NCI-H1092 (cell line): ENCODE measurements at places on chromosomes 1 and 21.

DNA sequence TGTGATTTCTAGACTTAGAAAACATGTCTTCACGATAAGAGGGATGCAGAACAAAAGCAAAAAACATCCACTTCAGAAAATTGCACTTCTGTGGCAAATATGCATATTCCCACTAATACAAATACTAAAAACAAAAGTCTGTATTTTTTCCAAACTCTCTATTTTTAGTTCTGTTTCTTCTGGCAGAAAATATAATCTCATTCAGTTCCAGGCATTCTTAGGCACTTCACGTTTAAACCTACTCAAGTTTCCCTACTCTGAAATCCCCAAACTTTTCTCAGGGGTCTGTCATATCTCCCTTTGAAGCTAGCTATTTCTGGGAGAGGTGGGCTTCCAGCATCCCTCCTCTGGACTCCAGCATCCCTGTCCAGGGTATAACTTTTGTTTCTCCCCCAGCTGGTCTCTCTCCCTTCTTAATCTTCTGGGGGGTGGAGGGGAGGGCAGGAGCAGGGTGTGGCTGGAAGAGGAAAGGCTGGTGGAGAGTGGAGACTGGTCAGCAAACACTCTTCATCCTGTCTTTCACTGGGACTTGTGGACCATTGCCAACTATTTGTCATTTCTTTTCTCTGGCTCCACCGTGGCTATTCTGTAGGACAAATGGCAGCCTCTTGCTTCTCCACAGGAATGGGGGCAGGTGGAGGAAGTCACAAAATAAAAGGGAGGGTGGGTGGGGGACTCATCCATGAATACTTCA lies 19.6 kb upstream of the NCF2 start:
- no peak for DNase-seq

GRCh38 chr1:61353797-61354406 lies 271.5 kb downstream of the NFIA start:
- DNase-seq = no peak

GRCh38 chr1:180571060-180571831 lies 12.5 kb downstream of the OVAAL start:
- no peak for DNase-seq

- DNase-seq = no peak
These were observed 111.6 kb upstream of the ZC3H12A start for GRCh38 chr1:37362594-37363385.

DNA sequence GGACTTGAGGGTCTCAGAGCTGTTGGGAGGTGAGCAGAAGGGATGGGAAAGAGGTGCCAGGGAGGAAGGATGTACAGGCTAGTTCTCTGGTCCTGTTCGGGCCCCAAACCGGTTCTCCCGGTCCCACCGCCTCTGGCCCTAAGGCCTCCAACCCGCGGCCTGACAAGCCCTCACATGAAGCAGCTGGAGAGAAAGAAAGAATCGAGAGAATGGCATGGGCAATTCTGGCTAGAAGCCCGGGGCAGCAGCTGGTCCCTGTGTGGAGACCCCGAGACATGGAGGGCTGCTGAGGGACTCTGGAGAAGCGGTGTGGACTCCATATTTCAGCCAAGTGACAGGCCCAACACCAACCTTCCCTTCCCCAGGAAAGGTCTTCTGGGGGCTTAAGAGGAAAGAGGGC lies 730 bp downstream of the CDC42SE1 start:
- DNase-seq = peak; percentile 69

DNA sequence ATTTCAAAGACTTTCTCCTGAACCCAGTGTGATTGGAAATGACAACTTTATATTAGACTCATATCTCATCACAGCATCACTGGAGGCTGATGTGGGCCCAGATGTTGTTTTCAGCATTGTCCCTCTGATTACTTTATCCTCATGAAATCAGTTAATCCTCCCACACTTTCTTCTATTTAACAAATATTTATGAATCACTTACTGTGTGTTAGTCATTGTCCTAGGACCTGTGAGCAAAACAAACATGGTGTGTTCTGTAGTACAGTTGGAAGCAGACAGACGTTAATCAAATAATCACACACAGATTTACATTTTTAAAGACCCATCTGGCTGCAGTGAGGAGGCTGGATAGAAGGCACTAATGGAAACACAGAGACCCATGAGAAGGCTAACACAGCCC lies 383.7 kb downstream of the PRDM2 start:
- DNase-seq = no peak

GRCh38 chr1:94713472-94714141 lies 106.5 kb upstream of the SLC44A3 start:
- no peak for DNase-seq

DNA sequence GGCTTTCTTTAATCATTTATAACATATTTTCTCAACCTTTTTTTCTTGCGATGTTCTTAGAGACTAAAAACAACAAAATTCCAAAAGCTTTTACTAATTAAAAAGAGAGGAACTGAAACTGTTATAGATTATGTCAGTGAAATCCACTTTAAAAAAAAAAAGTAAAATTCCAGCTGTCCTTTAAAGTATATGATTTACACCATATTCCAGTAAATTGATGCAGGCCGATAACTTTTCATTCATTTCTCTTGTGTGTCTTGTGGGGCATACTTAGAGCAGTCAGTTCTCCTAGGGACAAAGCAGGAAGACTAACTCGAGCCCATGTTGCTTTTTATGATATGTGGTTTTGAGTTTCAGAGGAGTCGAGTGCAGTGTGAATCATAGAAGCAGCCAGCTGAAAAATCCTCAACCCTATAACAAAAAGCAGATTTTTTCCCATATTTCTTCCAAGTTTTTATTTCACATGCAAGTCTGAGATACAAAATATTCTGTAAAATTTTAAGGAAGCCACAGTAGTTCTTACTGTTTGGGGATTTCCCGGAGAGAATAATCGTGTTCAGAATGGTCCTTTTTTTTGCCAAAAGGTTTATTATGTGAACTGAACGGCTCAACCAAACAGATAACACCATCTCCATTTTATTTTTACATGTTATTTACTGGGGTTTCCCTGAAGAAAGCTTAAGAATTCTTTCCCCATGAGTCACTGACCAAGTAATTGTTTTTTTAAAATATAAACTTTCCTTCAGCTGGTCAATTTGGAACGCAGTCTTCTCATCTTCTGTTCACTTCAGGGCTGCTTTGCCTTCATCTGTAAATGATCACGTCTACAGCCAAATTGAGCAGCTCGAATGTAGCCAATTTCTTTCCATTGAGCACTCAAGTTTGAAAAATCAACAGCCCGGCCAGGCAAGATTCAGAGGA lies 77.0 kb upstream of the C1orf105 start:
- DNase-seq = no peak

DNA sequence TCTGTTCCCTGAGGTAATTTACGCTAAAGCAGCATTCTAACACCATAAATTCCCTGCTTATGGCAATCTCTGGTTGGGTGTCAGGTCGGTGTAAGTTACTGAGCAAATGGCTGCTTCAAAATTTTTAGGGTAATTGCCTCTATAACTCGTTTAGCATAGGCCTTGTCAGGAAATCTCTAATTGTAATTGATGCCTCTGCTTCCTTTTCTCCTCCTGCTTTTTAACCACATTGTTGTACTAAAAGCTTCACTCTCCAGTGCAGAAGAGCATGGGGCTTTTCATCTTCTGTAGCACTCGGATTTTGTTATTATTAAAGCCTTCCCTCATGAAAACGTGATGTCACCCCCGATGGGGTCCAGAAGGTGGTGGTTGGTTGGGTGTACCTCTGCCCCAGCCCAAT lies 141.6 kb upstream of the NBPF11 start:
- no peak for DNase-seq

- no peak for DNase-seq
These were observed 113.1 kb upstream of the COL6A1 start for GRCh38 chr21:45868488-45868887.

GRCh38 chr1:12368646-12369045 lies 138.8 kb downstream of the VPS13D start:
- peak; percentile 56 for DNase-seq

DNA sequence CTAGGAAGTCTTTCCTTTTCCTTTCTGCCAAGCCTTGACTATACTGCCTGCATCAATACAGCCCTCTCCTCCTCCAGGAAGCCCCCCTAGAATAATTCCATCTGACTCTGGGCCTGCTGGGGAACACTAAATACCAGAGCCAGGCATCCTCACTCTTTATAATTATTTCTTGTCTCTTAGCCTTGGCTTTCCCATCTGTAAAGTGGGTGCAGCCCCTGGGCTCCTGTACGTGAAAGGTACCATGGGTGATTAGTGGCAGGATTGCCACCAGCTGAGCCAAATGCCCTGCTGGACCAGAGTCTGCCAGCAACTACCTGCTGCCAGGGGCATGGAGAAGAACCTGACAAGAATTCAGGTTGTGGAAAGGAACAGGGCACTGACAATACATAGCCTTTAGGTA lies 58.7 kb downstream of the LGR6 start:
- DNase-seq = no peak

- DNase-seq = no peak
These were observed 222.3 kb downstream of the NTNG1 start for GRCh38 chr1:107363154-107363553.

GRCh38 chr1:169027607-169028320 lies 78.7 kb upstream of the ATP1B1 start:
- no peak for DNase-seq

DNA sequence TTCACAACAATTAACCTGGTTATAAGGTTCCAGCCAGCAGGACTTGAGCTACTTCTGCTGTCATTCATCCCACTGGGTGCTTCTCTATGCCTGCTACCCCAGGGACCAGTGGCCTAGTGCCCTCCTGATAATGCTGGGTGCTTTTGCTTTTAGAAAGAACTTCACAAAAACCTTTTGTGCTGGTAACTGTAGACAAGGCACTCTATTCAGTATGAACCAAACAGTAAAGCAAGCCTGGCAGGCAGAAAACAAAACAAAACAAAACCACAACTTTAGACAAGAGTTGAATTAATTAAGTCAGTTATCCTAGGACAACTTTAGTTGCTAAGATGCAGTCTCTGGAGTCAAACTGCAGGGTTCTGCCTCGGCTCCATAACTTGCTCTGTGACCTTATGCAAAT lies 61.9 kb upstream of the ADGRL2 start:
- no peak for DNase-seq

DNA sequence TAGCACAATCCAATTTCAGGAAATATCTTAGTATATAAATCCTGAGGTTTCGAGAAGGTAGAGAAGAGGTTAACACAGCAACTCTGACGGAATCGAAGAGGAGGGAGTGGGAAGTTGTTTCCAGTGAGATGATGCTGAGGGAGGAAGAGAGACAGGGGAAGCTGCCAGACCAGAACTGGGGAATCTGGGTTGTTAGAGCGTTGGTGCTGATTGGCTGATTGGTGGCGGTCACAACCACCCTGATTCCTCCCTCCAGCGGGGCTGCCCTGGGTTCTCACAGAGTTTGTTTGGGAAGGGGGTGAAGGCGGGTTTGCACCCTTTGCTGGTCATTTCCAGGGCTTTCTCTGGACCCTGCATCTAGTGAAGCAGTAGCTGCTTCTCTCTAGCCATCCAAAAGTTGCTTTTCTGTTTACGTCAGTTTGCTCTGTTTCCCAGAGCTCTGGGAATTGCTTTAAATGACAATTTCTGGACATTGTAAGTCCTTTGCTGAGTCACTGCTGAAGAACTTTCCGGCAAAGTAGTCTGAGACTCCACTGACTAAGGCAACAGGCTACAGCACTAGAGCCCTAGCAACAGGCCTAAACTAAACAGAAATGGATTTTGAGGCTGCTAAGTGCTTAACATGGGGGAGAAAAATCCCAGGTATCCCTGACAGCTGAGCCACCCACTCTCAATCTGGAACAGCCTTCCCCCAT lies 90.1 kb downstream of the TENT5C start:
- no peak for DNase-seq

- DNase-seq = no peak
These were observed 159.8 kb downstream of the TGFBR3 start for GRCh38 chr1:91725989-91726721.

- no peak for DNase-seq
These were observed 4.4 kb downstream of the AK2 start for GRCh38 chr1:33032126-33032869.

GRCh38 chr1:176552217-176552991 lies 89.4 kb downstream of the PAPPA2 start:
- DNase-seq = no peak

DNA sequence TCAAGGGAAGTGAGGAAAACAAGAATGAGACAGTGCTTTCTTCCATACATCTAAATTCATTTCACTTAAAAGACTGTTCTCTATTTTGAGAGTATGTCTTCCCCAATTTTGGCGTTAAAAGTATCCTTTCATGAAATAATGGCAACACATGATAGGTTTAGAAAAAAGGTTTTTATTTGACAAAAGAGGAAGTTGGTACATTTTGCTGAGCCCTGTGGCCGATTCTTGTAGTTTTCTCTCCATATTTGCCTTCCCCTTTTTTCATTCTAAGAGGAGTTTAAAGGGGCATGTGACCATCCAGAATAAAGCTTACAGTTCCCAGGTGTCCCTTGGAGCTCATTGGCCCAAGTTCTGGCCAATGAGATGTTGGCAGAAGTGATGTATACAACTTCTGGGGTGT lies 140.4 kb upstream of the KCNE2 start:
- no peak for DNase-seq

GRCh38 chr1:10656431-10656830 lies 140.0 kb downstream of the CASZ1 start:
- no peak for DNase-seq

GRCh38 chr1:181936269-181936668 lies 125.2 kb downstream of the ZNF648 start:
- no peak for DNase-seq

- DNase-seq = no peak
These were observed 10.0 kb downstream of the LAMC1 start for GRCh38 chr1:183033205-183033604.

DNA sequence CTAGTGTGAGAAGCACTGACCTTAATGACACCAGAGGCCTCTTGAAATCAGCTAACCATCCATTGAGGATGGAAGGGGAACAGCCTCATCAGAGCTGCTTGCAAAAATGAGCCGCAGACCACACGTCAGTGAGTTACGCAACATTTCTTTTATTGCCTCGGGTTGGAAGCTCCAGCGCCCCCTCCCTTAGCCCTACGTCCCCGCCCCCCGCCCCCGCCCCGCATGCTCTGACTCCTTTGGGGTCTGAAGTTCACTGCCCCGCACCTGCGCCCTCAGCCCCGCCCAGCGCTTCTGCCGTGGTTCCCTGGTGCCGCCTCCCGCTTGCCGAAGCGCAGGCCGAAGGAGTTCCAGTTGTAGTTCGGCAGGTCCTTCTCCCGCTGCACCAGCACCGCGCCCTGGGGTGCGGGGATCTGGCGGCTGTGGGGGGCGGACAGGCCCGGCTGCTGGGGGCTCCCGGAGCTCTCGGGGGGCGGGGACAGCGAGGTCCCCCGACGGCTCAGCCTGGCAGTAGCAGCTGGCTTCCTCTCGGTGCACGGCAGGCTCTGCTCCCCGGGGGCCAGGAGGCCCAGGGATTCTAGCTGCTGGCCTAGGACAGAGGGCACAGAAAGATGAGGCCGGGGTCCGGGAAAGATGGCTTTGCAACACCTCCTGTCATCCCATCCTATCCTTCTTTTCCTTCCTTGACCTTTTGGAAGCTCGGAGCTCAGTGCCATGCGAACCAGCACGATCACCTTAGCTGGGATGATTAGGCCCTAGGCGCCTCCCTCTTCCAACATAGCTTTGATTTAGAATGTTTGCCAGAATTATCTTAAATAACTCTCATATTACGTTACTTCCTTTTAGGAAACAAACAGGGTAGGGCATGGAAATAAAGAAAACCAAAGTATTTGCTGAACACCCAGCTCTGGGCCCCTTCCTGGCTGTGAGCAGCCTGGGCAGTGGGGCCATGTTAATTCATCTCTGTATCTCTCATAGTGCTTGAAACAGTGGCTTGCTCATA lies 5.8 kb downstream of the KISS1 start:
- DNase-seq = peak; percentile 22

- no peak for DNase-seq
These were observed 1.3 kb downstream of the CRTC2 start for GRCh38 chr1:153956997-153957715.
